RWPE1 (cell line): ENCODE measurements at places on chromosomes 2 and 18.

DNA sequence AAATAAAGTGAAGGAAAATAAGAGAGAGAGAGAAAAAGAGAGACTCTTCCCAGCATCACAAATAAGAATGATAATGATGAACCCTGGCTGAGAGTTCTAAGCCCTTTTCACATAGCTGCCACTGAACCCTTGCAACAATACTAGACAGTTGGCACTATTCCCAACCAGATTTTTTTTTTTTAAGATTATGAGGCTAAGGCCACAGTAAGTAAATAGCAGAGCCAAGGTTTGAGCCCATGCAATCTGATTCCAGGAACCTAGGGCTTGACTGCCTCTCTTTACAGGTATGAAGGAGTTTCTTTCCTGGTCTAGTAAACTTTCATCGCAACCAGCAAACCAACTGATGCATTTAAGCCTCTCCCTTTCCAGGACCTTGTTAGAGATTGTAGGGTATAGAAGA is 424.6 kb downstream of the NCKAP5 start:
- no peak for DNase-seq

DNA sequence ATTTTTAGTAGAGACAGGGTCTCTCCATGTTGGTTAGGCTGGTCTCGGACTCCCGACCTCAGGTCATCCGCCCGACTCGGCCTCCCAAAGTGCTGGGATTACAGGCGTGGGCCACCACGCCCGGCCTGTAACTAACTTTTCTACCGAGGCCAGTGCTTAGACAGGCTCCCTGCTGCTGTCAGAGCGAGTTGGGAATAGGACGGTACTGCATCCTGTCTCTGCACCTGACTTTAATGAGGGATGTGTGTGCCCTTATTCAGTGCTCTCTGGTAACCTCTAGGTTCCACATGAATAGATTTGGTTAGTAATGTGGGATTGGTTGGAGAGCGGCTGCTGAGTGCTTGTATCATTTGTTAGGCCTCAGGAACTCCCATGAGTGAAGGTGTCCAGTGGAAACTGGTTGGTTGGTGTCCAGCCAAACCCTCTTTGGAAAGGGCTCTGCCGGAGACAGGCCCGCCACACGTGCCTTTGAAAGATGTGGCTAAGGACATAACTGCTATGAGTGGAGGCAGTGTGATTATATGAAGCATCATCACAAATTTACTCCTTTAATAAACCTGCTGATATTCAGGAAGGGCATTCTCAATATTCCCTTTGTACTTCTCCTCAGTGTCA is 36.6 kb downstream of the MYOM1 start:
- no peak for DNase-seq

- DNase-seq = no peak
Measured at GRCh38 chr2:238259061-238260020, 19.5 kb upstream of the HES6 start.

- peak; percentile 30 for DNase-seq
Measured at GRCh38 chr18:51195451-51196117, 1.9 kb downstream of the MEX3C start.

- DNase-seq = no peak
Measured at GRCh38 chr2:89767572-89768435, 1076.3 kb downstream of the RPIA start.

- DNase-seq = peak; percentile 78
Measured at GRCh38 chr2:180573951-180574350, 406.5 kb upstream of the UBE2E3 start.

DNA sequence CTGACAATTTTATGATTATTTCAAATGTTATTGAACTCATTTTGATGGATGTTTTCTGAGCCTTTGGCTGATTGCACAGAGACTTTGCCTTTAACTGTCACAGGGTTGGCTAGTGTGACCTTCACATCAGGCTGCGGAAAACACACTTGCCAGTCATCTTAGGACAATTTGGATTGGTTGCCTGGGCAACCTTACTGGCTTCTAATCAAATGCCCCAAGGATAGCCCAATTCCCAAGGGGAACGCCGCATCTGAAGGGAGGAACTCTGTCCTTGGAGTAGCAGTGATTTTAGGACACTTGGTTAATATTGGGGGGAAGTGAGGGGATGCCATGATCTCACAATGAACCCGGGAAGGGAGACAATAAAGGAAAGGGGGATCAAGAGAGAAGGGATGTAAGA is 29.5 kb downstream of the OSBPL6 start:
- DNase-seq = no peak

- no peak for DNase-seq
Measured at GRCh38 chr2:230778350-230779063, 65.9 kb downstream of the CAB39 start.

DNA sequence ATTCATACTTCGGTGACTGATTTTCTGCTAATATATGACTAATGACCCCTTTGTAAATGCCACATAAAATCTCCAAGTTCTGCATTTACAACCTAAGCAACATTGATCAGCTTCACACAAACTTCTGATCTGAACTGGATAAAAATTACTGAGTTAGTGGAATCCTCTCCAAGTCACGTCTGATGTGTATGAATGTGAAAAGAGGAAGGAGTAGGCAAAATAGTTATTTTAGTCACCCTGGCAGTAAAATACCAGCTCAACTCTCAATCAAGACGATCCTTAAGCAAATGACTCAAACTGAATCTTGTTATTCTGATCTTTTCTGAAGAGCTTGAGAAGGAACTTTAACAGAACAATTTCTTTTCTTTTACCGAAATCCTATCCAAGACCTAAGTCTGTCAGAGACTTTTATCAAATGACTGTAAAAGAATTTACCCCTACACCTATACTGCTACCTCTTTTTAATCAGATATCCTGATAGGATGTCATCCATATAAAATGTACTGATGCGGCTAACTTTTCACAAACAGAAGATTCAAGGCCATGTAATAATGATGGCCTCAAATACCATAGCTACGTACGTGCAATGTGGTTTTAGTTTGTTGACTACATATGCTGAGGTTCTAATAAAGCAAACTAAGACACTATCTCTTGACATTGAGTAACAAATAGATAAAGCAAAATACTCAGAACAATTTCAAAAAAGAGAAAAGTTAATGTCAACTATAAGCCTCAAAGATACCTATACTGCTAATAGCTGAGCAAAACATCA is 23.7 kb downstream of the CUL3 start:
- DNase-seq = no peak

- no peak for DNase-seq
Measured at GRCh38 chr18:446941-447560, 53.5 kb downstream of the COLEC12 start.

- DNase-seq = no peak
Measured at GRCh38 chr2:61493523-61493942, 22.6 kb upstream of the USP34 start.

GRCh38 chr2:99543247-99543646 is 53.4 kb upstream of the REV1 start:
- DNase-seq = no peak

DNA sequence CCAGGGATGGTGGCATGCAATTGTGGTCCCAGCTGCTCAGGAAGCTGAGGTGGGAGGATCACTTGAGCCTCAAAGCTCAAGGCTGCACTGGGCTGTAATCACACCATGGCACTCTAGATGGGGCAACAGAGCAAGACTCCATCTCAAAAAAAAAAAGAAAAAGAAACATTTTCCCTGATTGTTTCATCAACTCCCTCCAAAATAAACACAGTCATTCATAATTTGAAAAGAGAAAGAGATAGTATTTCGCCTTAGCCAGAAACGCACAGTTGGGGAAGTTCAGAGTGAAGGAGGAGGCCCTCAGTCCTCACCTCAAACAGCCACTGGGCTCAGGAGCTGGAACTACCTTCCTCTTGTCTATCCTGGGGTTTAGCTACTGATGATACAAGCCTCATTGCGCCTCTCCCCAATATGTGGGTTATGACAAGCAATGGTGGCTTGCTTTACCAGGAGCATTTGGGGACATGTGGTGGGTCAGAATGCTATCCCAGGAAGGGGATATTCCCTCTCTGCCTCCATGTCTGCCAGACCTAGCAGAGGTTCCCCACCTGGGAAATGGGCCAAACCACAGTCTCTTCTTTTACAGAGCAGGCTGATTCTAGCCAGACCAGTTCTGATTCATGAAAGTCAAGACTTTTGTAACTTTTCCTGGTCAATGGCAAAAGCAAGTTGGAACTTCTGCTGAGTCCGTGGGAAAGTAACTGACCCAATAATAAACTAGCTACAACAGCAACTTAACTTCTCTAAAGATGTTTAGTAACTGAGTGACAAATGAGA is 22.2 kb upstream of the TMEM87B start:
- peak; percentile 69 for DNase-seq

DNA sequence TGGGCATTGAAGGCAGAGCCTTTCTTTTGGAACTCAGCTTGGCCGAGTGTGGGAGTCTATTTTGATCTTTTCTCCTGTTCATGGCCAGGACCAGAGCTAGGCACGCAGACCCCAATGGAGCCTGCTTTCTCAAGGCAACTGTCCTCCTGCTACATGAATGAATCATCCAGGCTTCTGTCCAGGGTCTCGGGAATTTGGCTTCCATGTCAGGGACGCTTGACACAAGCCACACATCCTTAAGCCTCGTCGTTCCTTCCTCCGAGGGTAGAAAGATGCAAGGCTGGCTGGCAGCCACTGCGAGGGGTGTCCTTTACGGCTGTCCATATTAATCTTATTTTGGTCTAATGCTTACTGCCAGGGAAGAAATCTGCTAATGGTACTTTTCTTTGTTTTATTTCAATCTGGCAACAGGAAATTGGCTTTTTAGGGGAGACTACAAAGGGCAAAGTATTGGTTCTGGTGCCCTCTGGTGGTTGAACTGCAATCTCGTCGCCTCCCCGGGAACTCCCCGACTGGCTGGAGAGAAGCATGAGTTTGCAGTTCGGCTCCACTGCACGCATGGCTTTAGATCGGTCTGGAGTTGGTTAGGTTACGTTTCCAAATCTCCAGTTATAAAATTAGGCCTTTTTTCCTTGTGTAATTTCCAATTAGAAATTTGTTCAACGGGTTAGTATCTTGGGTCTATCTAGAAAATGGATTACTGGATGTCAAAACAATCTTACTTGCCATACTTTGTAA is 135.2 kb downstream of the ALPK2 start:
- DNase-seq = peak; percentile 64

DNA sequence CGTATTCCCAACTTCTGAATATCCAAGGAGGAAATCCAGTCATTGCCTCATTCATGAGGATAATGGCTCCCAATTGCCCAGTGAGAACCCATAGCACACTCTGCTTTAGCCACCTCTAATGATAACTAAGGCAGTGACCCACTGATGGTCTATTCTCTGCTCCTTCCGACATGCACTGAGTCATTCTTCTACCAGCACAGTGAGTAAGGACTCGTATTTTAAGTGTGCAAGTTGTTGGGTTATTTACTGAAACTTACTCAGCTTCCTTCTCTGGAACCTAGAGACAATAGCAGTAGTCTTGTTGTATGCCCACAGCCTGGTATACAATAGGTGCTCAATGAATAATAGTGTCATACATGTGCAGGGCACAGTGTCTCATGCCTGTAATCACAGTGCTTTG is 81.1 kb upstream of the ZNF397 start:
- DNase-seq = no peak

GRCh38 chr2:23294238-23294637 is 90.7 kb upstream of the KLHL29 start:
- no peak for DNase-seq

DNA sequence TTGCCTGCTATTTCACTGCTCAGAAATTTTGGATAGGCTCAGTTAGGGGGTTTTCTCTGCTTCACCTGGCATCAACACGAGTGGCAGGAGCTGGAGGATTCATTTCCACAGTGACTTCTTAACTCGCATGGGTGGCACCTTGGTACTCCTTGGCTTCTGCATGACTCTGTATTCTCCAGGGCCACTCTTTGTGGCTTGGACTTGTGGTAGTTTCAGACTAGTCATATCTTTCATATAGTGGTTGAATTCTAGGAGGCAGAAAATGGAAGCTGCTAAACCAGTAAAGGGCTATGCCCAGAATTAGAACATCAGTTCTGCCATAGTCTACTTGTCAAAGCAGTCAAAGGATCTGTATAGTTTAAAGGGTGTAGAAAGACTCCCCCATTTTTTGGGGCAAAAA is 6.8 kb downstream of the MAIP1 start:
- DNase-seq = no peak
